ENCODE measurements at places on chromosomes 2 and 18.

- no peak for DNase-seq
These were observed 26.8 kb downstream of the STK17B start for GRCh38 chr2:196144513-196145126.

- DNase-seq, result no peak
These were observed 316.8 kb downstream of the PIK3C3 start for GRCh38 chr18:42271647-42272414.

DNA sequence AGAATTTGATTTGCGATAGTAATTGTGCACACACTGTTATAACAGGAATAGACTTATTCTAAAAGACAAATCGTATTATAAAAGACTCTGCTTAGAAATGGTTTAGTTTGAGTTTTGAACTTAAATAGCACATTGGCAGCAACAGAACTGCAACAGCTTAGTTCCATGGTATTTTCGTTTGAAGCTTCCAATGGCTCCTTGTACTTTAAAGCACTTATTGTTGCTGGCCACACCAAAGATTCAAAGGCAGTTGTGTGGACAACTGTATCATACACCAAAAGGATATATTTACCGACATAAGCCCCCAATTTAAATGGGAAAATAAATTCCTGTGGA, 627 bp downstream of the WIPF1 start:
- no peak for DNase-seq

- no peak for DNase-seq
These were observed 22.2 kb upstream of the CAB39 start for GRCh38 chr2:230690439-230690838.

DNA sequence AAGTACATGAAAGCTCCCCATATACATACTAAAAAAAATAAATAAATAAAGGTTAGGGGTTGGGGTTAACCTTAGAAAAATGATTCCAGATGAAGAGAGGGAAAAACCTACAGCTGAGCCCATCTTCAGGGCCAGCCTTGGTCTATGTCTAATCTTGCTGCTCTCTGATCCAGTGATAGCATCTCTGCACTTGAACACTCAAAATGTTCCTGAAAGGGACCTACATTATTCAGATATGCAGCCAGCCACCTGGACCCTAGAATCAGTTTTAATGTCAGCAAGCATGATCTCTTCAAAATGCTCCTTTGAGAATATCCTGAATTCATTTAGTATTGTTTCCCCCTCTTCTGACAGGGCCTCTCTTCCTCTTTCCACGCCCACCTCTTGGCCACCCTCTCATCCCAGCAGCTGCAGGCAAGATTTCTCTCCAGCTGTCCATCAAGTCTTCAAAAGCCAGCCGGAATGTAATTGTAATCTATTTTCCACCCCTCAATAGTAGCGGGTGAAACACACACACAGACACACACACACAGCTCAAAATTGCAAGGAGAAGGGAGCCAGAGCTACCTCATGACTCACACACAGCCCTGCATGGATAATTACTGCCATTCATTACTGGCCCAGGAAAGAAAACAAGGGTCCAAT, 135.5 kb downstream of the MYO3B start:
- DNase-seq, result no peak

GRCh38 chr2:85732467-85733120, 21.2 kb upstream of the ATOH8 start:
- no peak for DNase-seq

DNA sequence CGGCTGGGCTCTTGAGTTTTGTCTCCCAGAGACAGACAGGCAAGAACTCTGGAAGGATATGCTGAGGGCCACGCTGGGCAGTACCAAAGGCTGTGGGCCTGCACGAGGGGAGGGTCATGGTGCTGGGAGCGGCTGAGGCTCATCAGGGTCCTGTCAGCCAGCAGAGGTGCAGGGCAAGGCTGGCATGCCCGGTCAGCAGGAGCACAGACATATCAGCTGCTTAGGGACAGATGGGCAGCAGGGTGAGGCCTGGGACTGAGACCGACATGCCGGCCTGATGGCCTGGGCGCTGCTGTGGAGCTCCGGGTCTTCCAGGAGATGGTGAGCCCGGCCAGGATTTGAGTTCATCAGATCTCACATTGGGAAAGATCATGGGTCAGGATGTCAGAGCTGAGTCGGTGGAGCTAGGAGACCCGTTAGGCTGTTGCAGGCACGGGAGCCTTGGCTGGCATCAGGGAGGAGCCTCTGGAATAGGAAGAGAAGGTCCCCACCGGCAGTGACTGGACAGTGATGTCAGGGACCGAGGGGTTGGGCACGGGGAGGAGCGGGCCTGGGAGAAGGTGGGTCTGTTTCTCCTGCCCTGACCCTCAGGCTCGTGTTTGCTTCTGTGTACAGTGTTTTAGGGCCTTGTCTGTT, 18.8 kb downstream of the CNDP2 start:
- no peak for DNase-seq
